ENCODE measurements at places on chromosomes 4 and X.

DNA sequence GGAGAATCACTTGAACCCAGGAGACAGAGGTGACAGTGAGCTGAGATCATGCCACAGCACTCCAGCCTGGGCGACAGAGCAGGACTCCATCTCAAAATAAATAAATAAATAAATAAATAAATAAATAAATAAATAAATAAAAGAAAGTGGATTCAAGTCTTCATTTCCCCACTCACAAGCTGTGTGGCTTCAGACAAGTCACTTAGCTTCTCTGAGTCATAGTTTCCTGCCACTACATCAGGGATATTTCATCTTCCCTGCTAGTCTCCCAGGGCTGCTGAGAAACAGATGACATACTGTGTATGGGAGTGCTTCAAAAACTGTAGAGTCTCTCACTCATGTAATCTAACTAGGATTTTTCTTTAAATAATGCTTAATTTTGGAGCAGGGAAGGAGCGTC lies 37.2 kb downstream of the TBC1D9 start:
- no peak for DNase-seq

- no peak for DNase-seq
Measured at GRCh38 chrX:97155816-97156215, 272.1 kb downstream of the RPA4 start.

GRCh38 chr4:29278585-29278984 lies 1441.6 kb upstream of the PCDH7 start:
- no peak for DNase-seq

DNA sequence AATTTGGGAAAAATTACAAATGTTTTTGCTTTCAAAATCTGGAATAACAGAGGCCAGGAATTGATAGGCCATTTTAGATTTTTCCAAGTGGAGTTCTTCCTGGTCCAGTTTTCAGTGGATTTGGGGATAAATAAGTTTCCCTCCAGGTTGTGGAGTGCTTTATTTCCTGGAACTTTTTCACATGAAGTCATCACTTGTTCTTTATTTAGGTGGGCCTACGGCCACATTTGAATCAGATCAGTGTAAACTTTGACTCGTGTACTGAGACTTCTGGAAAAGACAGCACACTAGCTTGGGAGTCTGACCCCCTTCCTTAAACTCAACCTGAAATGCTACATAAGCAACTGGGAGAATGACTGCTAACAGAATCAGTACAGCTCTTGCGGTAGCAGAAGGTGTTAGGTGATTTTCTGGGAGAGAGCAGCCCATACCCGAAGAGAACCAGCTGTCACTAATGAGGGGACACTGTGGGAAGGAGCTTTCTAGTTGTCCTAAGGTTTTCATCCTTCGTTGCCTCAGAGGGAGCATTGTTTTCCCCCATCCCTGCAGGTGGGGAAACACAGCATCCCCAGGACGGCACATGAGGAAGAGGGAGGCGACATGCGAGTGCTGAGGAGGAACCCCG lies 235.2 kb upstream of the FAT1 start:
- DNase-seq, result no peak

- no peak for DNase-seq
Measured at GRCh38 chrX:105098812-105099211, 121.7 kb downstream of the TEX13A start.

All from activated T-helper 1 cell treated with anti-CD3 and anti-CD28 coated beads, Interleukin-2, amount 50 U/mL, for 16 hours (primary cell).